ENCODE measurements at places on chromosomes 3 and 15. TPM values are rescaled to one million over a fixed set of nuclear protein-coding genes. Genes with fewer than 3 reads are reported as not detected.

DNA sequence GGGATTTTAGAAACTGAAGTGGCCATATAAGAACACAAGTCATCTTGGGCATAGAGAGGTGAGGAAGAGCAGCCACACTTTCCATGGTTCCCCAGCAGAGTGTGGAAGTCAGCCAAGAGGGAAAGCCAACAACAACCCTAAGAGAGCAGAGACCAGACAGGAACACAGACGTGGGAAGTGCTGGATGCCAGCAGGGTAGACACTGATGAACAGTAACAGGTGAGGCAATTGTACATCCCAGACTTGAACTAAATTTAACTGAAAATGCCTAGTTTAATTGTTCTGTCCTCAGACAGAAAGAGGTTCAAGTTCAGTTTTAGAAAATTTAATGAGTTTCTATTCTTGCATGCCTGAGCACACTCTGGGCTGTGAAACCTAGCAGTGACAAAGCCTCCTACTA lies 212.1 kb downstream of the ATP8B4 start:
- no peak for DNase-seq

GRCh38 chr15:98292442-98293240 lies 332.1 kb downstream of the ARRDC4 start:
- DNase-seq: peak; percentile 21

GRCh38 chr3:191470080-191470479 lies 9.1 kb downstream of the PYDC2 start:
- no peak for DNase-seq

DNA sequence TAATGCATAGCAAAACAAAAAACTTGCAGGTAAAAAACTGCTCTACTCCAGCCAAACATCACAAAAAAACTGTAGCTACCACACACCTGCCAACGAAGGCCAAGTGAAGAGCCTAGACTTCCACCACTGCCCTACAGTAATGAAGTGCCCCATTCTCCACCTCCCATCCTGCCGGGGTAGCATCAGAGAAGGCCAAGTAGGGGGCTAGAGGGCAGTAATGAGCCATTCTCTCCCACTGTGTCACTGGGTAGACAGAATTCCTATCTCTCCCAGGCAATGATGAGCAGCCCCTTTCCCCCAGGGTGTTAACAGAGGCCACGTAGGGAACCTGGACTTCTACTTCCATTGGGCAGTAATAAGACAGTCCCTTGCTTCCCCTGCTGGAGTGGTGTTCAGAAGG lies 9.5 kb downstream of the SEC22C start:
- DNase-seq: peak; percentile 41

GRCh38 chr3:188496390-188496789 lies 342.4 kb downstream of the LPP start:
- DNase-seq: no peak

DNA sequence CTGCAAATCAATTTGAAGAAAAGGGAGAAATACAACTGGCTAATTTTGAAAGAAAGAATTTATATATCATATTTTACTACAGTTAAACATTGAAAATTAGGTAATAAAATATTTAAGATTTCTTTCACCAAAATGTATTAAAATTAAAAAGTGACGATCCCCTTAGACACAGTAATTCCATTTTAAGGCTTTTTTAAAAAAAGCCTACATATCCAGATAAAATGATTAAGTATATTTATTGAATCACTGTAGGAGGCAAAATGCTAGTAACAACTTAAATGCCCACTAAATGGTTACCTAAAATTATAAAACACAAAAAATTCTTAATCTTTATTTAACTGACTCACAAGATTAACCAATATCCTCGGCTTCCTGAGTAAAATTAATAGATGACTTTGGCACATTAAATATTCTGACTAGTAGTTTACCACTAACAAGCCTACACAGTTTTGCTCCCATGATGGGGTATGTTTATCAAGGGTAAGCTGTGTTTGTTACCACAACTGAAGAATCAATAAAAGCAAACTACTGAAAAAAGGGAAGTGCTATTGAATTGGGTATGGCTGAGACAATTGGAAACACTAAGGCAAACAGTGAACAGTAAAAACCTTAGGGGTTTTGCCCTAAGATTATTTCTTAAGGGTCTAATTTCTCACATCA lies 28.4 kb downstream of the ANKRD28 start:
- no peak for DNase-seq

DNA sequence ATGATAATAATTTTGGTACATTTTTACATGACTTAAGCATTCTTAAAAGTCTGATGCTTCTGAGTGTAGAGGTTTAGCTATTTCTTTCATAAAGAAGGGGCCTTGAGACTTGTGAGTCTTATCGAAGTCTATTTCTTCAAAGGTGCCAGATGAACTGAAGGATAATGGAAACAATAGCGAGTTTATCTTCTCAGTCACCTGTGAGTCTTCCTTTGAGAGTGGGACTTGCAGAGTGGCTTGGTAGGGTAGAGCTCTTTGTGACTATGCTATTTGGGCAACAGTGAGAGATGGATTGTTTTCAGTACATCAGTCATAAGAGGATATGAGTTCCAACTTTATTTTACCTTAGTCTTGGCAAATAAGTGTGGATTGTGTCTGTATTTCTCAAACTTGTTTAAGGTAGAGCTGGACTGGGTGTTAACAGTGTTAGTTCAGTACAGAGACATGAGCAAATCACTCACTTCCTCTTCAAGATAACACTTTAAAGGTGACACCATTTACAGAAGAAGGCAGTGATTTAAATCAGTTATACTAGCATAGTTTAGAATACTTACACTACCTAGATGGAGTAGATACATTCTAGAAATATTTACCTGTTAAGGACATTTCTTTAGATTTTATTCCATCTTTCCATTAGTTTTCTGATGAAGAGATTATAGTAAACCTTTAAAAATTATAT lies 3.2 kb downstream of the AKAP13 start:
- no peak for DNase-seq

GRCh38 chr3:148518520-148518919 lies 179.2 kb upstream of the AGTR1 start:
- no peak for DNase-seq

DNA sequence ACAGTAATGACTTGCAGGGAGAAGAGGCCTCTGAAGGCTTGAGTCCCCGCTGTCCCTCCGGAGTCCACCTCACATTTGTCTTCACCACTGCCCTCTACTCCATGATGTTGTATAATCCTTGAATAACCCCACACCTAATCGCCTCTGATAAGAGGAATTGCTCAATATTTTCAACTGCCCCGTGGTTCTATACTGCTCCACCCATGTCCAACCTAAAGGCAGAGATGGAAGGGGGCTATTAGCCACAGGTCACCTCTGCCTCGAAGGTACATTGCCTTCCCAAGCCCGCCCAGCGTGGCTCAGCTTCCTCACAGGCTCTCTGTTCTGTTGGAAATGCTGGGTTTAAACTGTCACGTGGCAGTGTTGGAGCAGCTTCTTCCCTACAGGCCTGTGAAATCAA lies 12.4 kb downstream of the TLR9 start:
- DNase-seq: no peak

DNA sequence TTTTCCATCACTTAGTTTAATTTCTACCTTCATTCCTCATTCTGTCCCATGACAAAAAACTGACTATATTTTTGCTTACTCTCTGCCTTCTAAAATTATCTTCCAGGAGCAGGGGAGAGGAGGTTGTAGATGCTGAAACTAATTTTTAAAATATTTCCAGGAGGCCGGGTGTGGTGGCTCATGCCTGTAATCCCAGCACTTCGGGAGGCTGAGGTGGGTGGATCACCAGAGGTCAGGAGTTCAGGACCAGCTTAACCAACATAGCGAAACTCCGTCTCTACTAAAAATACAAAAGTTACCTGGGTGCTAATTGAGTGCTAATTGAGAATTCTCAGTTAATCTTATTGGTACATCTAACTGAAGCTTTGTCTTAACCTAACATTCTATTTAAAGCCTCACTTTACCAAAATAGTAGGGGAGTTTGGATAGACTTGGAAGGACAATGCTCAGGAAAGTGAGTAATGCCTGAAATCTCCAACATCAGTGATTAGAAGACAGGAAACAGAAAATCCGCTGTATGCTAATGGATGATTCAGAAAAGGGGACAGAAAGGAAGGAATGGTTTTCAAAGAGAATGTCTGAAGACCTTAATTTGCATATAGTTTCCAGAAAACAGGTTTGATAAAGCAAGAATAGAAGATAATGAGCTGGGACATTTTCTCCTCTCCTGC lies 336.1 kb downstream of the GBE1 start:
- no peak for DNase-seq

- DNase-seq: no peak
These were observed 348.2 kb downstream of the NAALADL2 start for GRCh38 chr3:175207361-175207760.

DNA sequence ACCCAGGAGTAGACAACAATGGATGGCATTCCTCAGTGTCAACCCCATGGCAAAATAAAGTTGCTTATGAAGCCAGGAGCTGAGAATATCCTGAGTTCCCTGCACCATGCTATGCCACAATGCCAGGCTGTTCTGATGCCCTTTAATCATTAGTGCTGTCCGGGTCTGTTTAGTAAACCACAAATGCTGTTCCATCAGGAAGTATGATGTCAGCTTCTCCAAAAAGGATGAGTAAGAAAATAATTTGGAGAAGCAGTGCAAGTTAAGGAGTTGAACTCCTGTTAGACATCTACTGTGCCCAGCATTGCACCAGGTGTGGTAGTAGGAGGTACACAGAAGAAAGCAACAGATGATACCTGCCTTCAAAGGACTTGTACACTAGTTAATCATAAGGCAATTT lies 67.9 kb upstream of the GUCA1C start:
- DNase-seq: no peak

DNA sequence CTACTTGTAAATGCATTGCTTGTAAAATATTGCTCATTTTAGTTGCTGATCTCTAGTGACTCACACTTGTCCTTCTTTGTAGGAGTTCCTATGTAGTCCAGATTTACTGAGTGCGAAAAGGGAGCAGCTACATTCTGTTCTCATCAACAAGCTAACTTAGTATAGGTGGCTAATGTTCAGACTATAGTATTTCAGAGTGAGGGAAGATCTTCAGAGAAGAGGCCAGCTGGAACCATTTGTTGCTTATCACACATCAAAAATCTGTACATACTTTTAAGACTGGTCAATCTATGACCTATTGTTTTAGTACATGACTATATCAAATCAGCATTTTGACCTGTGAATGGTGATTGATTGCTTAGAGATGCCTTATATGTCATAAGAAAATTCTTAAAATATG lies 71.3 kb upstream of the THSD4 start:
- no peak for DNase-seq

DNA sequence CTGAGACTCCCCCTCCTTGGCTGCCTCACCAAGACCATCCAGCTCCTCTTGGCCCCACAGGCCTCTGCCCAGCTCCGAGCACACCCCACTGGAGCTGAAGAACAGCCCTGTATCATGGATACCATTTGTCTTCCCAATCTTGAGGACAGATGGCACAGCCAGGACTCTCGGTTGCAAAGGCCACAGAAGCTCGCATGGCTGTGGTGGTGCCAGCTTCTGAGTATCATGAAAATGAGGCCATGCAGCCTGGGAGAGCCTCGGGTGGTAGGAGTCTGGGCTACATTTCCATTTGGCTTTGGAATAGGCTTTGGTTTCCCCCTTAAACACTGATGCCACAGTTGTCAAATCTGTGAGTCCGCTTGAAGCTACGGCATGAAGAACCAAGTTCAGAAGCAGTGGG lies 106.6 kb downstream of the SEMA5B start:
- DNase-seq: no peak

GRCh38 chr3:183313351-183313750 lies 60.3 kb downstream of the B3GNT5 start:
- no peak for DNase-seq

DNA sequence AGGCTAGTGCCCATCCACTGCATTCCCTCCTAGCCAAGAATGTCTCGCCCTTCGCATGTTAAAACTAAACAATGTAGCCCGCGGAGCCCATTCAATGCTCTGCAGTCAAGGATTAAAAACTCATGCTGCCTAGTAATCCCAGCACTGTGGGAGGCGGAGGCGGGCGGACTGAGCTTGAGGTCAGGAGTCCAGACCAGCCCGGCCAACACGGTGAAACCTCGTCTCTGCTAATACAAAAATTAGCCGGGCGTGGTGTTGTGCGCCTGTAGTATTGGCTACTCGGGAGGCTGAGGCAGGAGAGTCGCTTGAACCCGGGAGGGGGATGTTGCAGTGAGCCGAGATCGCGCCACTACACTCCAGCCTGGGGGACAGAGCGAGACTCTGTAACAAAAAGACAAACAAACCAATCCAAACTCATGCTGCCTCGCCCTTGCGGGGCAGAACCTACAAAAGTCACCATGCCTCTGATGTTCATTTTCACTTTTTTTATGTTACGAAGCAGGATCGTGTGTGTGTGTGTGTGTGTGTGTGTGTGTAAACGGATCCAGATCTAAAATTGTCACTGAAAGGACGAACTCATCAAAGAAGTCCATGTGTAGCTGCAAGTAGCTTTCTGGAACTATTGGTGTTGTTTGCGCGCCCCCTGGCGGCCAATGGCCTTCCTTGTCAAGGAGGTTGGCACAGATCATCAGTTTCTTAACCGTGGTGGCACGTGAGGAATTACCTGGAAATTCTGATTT lies 54.8 kb upstream of the SPESP1 start:
- DNase-seq: peak; percentile 88

DNA sequence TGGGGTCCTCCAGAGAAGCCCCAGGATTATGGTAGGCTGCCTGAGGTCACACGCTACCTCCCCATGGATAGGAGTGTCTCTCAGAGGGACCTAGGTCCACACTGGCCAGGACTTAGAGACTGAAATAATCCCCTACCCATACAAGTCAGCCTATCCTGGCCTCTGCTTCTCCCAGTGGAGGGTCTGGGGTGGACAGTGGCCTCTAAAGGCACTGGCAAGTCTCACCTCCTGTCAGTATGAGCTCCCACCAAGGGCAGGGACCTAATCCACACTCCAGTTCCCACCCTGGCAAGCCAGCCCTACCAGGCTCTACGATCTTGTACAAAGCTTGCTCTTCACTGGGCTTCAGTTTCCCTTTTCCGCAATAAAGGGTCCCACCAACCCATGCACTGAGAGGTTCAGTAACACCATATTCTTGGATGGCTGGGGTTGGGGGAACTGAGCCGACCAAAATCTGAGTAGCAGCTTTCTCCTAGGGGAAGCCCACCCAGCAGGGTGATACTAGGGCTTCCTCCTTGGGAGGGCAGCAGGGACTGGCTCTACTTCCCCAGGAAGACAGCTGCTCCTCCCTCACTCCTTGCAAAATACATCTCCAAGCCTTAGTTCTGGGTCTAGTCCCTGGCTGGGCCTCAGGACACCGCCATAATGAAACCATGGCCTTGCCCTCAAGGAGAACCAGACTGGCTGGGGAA lies 2.4 kb downstream of the CISH start:
- DNase-seq: no peak

GRCh38 chr15:76401285-76401684 lies 64.7 kb downstream of the ISL2 start:
- no peak for DNase-seq

- DNase-seq: peak; percentile 34
These were observed 49.4 kb upstream of the TNFAIP8L3 start for GRCh38 chr15:51144021-51144532.

GRCh38 chr15:88178631-88179030 lies 77.9 kb downstream of the NTRK3 start:
- DNase-seq: no peak

GRCh38 chr3:177357352-177358090 lies 160.2 kb upstream of the TBL1XR1 start:
- DNase-seq: peak; percentile 97

The EPHB1 gene
- 0.86 TPM for total RNA-seq

The GOLGA8R gene
- total RNA-seq: 0.57 TPM

The GXYLT2 gene
- 5.6 TPM for total RNA-seq

The C3orf22 gene
- total RNA-seq: not detected

The FAM107A gene
- not detected for total RNA-seq

The ALS2CL gene
- total RNA-seq: 16.4 TPM

The ARL14 gene
- total RNA-seq: 0.42 TPM

The MITF gene
- 1.9 TPM for total RNA-seq

The SLC9C1 gene
- total RNA-seq: 0.79 TPM

The UNC13C gene
- total RNA-seq: not detected

The TNFSF10 gene
- total RNA-seq: 0.20 TPM
